Liver (tissue), 10 donors: ENCODE measurements at places on chromosomes 16 and 17.

GRCh38 chr17:83000738-83001137 lies 78.7 kb upstream of the METRNL start:
- no peak for DNase-seq

GRCh38 chr16:57383276-57384247 lies 11.3 kb downstream of the CX3CL1 start:
- DNase-seq, result peak; percentile 55

DNA sequence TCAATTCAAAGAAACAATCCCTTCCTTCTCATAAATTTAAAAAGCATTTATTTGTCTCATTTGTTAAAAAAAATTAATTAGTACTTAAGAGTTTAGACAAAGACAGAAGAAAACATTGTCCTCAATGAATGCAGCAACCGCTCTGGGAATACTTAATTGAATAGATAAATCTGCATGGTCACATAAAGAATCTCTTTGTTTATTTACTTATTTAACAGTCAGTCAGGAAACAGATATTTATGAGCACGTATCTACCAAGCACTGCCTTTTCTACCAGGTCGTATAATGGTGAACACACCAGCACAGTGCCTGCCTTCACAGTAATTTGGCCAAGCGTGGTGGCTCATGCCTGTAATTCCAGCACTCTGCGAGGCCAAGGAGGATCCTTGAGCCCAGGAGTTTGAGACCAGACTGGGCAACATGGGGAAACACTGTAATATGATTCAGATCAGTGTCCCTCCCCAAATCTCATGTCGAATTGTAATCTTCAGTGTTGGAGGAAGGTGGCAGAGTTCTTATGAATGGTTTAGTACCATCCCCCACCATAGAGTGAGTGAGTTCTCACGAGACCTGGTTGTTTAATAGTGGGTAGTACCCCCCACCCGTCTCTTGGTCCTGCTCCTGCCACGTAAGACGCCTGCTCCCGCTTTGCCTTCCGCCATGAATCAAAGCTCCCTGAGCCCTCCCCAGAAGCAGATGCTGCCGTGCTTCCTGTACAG lies 8.1 kb downstream of the WIPI1 start:
- DNase-seq, result no peak

DNA sequence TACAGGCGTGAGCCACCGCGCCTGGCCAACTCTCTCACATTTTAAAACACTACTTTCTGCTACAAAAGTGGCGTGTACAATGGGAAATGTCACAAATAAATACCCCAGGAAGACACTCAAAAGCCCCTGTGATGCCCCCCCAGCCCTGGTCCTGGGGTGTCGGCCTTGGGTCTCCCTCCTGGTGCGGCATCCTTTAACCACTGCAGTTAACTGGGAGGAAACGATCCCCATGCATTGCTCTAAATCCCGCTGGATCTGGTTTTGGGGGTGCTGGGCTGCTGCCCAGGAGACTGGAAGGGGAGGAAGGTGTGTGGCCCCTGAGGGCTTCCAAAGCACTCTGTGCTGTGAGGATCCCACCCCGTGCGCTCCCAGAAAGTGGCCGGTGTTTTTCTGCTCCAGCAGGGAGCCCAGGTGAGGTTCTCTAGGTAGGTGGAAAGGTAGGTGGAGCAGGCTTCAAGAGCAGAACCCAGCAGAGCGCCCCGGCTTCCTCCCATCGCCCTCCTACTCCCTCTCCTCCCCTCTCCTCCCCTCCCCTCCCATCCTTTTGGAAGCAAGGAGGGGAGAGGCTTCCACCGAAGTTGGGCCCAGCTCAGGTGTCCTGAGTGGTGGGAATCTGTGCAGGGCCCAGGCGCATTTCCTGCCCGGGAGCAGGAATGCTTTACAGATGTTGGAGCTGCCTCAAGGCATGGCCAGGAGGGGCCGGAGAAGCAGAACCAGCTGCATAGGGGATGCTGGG lies 363.3 kb downstream of the SEC14L1 start:
- no peak for DNase-seq

DNA sequence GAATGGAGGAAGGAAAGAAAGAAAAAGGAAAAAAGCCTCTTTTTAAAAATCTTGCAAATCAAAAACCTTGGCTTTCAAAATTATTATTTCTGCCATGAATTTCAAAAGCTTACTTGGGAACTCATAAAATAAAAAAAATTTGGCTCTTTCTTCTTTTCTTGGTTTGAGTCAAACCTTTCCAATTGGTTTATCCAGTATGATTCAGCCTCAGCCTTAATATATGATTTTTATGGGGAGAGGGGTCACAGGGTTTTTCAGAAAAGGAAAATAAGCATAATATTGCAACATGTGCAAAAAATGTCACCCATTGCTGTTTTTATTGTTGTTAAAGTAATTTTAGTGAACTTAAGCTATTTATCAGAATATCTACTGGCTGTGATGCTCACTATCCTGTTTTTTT lies 31.2 kb upstream of the HAPSTR1 start:
- no peak for DNase-seq
